ENCODE measurements at places on chromosomes 16 and 17.

DNA sequence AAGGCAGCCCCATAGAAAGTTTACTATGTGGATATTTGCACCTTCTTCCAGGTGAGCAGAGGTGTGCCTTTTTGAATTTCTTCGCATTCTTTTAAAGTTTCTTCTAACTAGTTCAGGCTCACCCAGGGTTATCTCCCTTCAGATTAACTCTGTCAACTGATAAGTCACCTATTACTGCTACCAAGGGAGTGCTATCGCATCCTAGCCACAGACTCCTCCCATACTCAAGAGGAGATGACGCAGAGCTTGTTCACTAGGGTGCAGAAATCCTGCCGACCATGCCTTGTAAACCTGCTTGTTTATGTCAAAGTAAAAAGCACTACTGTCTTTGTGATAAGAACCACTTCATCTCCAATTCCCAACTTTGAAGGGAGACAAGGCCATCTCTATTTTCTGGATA lies 390.1 kb downstream of the RBFOX1 start:
- no peak for DNase-seq

GRCh38 chr16:85235991-85236817 lies 123.9 kb upstream of the CIBAR2 start:
- no peak for DNase-seq

GRCh38 chr17:48553190-48553547 lies 8.3 kb upstream of the HOXB2 start:
- no peak for DNase-seq

- no peak for DNase-seq
Observed at GRCh38 chr17:76253841-76254240, 11.3 kb upstream of the UBALD2 start.

DNA sequence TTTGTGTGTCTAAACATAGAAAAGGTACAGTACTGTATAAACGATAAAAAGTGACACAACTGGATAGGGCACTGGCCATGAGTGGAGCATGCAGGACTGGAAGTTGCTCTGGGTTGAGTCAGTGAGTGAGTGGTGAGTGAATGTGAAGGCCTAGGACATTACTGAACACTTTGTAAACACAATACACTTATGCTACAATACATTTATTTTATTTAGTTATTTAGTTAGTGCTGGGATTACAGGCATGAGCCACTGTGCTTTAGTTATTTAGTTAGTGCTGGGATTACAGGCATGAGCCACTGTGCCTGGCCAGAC lies 4.6 kb downstream of the CFAP20 start:
- no peak for DNase-seq

- DNase-seq, result no peak
Observed at GRCh38 chr16:81460075-81460474, 15.5 kb downstream of the CMIP start.

GRCh38 chr17:57927048-57927723 lies 28.0 kb downstream of the CUEDC1 start:
- DNase-seq, result peak; percentile 87

DNA sequence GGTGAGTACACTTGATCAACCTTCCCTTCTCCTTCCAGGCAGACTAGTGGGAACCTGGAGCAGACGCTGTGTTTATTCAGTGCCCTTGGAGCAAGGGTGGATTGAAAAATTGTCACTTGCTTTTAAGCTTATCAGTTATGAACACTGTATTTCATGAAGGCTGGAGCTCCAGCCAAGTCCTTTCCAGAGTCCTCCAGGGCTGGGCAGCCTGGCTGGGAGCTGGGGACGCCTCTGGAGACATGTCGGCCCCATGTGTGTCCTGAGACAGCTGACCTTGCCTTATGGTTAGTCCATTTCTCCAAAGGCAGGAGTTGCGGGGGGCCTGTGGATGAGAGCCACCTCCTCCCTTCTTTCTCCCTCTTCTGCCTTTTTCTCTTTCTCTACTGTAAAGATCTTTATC lies 67.0 kb downstream of the RAP1GAP2 start:
- no peak for DNase-seq

- no peak for DNase-seq
Observed at GRCh38 chr17:7112510-7113108, 2.0 kb downstream of the ASGR2 start.

DNA sequence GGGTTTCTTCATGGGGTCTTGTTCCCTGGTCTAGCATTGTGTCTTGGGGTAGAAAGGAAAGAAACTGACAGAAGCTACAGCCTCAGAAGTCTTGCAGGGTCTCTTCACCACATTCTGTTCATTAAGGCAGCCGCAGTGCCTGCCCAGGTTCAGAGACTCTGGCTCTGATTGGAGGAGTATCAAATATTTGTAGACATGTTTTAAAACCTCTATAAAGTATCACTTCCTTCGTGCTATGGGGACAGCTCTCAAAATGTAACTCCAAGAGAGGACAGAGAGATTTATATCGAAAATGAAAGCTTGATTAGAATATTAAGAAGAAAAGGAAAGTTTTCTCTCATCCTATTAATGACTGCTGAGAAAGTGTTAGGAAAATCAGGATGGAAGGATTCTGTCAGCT lies 107.0 kb upstream of the CACNG3 start:
- DNase-seq, result no peak

GRCh38 chr16:53187775-53188174 lies 133.0 kb downstream of the CHD9 start:
- no peak for DNase-seq

GRCh38 chr17:4127555-4127954 lies 15.3 kb downstream of the ZZEF1 start:
- DNase-seq, result no peak

- no peak for DNase-seq
Observed at GRCh38 chr17:27560668-27561067, 70.3 kb upstream of the LGALS9 start.

- no peak for DNase-seq
Observed at GRCh38 chr17:82832411-82832810, 7.4 kb downstream of the ZNF750 start.

DNA sequence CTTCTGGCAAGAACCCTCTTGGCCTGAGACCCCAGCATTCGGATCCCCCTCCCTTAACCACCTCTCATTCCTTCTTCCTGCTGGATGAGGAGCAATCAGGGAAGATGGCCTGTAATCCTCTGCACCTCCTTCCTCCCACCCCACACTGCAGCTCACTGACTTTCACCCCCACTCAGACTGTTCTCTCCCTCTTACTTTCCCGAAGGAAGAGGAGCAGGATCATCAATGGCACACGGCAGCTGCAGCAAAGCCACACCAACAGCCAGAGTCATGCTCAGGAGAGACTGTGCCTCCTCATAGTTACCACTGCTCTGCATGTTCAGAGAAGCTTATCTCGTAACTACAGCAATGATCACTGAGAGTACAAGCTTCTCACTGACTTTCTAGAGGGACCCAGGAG lies 10.1 kb upstream of the TMEM101 start:
- DNase-seq, result no peak

GRCh38 chr17:10120109-10120485 lies 78.3 kb downstream of the GAS7 start:
- DNase-seq, result no peak

DNA sequence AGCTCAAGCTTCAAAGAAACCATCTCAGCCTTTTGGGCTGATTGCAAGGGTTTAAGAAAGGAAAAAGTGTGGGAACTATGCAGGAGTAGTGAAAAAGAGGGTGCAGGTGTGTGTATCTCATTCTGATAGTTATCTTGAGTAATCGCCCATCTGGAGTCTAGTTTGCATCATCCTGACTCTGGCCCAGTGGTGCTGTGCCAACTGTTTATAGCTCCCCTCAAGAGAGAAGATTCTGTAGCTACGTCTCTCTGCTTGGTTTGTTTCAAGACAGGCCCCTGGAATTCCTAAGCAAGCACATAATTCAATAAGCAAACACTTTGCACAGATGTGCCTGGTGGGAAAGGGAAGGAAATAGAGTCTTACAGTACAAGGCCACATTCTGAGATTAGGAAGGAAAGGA lies 144.4 kb downstream of the HAPSTR1 start:
- no peak for DNase-seq

DNA sequence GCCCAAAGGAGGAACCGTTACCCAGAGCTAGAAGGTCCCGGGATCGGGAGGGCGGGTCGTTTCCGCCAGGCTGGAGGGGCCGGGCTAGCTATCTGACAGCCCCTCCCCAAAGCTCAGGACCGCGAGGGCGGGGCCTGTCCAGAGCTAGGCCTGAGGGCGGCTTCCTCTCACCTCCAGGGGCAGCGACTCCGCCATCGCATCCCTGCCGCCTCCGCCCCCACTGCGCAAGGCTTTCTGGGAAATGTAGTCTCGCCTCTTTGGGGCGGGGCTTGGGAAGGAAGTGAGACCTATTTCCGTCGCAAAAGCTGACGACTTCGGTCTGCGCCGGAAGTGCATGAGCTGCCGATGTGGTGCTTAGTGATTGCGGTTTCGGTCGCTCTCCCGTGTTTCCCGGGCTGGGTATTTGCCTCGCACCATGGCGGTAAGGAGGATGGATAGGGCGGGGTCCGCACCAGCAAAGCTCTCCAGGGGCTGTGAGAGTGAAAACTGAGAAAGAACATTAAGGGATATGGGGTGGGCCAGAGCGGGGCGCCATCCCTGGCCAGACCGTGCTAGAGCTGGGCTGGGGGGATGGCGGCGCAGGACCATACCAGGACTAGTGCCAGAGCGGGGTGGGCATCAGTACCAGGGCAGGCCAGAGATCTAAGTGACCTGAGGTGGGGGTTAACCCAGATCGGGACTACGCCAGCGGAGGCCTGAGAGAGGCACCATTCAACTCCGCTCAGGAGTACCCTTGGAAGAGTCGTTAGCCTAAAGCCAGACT lies at the start of gene TMEM208:
Gene TMEM208 (plus strand): TSS at position 327 of the 763 bp plus-strand sequence. CDS start 89 bp downstream, at position 416.
- peak; percentile 96 for DNase-seq

GRCh38 chr17:30476726-30477082 lies 504 bp upstream of the GOSR1 start:
- DNase-seq, result no peak

DNA sequence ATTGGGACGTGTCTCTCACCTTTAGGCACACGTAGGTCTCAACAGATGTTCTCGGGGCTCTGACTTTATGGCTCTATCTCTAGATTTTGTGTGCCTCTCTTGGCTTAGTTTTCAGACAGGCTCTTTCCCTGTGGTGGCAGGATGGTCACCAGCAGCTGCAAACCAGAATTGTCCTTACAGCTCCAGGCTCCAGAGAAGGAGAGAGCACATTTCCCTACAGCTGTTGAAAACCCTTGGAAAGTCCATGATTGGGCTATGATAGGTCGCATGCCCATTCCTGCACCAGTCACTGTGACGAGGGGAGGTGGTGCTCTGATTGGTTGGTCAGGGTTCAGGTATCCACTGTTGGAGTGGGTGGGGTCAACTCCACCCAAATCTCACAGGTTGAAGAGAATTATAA lies 41.5 kb downstream of the SHISA9 start:
- DNase-seq, result no peak

DNA sequence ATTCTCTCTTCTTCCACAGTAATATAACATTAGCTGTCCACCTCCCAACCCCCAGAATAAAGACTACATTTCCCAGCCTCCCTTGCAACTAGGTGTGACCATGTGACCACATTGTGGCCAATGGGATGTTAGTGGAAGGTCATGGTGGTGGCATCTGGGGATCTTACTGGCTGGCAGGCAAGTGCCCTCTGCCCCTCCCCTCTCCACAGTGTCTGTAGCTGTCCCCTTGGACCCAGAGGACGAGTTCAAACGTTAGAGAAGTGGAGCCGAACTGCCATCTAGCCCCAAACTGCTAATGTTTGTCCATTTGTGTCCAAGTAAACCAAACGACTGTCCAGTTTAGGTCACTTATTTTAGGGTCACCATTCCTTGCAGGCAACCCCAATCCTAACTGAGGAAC lies 26.6 kb upstream of the KCNG4 start:
- peak; percentile 75 for DNase-seq

- DNase-seq, result peak; percentile 42
Observed at GRCh38 chr16:78183437-78184237, 84.2 kb downstream of the WWOX start.

DNA sequence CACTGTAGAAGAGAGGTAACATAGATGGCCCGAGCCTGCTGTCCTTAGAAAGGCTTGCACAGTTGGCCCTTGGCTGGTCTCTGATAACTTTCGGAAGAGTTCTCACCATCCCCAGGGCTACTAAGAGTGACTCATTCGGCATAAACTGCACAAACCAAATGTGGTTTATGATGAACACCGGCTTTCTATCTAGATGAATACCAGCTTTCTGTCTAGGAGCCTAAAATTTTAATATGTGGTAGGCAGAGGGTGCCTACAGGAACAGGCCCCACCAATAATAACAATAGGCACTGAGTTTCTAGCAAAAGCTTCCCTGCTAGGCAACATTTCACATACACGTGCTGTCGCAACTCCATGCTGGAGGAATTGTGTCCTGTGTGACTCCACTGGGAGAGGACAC lies 15.4 kb downstream of the CNOT1 start:
- no peak for DNase-seq

DNA sequence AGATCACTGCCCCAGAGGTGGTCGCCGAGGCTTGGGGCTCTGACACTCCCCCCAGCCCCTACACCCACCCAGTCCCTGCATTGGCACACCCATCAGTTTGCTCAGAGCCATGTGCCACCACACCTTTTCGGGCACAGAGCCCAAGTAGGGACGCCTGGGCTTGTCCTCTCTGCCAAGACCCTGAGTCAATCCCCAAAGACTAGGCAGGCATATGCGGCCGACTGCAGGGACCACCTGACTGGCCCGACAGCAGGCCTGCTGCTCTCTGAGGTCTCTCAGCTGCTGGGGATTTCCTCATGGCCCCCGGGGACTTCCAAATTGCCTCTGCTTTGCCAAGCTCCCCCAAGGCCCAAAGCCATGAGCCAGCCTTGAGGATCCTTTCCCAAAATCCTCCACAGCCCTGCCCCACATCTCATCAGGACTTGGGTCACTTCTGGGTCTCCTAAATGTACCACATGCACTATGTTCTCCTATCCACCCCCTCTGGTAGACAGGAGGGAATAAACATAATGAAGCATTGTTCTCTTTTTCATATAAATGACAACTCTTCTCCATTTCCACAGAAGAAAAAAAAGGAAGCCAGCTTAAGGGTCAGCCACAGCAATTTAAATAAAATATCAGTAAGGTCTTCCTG lies 30.6 kb downstream of the MYO18A start:
- DNase-seq, result no peak

GRCh38 chr16:52872731-52873130 lies 180.0 kb downstream of the CHD9NB start:
- DNase-seq, result no peak

DNA sequence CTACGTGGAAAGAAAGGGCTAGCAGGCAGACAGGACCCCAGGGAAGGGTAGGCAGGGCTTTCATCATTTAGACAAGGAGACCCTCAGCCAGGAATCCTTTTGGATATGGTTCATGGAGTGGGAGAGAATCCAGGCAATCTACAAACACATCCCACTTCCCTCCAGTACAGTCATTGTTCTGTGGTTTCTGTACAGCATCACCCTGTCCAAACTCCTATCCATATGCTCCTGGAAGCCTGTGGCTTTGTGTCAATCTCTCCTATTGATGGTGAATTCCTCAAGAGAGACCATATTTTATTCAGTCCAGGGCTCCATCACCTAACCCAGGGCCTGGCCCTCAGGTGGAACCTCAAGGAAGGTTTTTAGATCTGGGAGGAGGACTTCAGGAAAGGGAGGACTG lies 99.2 kb downstream of the SPACA3 start:
- DNase-seq, result no peak
